ENCODE measurements at places on chromosomes 16 and 17.

DNA sequence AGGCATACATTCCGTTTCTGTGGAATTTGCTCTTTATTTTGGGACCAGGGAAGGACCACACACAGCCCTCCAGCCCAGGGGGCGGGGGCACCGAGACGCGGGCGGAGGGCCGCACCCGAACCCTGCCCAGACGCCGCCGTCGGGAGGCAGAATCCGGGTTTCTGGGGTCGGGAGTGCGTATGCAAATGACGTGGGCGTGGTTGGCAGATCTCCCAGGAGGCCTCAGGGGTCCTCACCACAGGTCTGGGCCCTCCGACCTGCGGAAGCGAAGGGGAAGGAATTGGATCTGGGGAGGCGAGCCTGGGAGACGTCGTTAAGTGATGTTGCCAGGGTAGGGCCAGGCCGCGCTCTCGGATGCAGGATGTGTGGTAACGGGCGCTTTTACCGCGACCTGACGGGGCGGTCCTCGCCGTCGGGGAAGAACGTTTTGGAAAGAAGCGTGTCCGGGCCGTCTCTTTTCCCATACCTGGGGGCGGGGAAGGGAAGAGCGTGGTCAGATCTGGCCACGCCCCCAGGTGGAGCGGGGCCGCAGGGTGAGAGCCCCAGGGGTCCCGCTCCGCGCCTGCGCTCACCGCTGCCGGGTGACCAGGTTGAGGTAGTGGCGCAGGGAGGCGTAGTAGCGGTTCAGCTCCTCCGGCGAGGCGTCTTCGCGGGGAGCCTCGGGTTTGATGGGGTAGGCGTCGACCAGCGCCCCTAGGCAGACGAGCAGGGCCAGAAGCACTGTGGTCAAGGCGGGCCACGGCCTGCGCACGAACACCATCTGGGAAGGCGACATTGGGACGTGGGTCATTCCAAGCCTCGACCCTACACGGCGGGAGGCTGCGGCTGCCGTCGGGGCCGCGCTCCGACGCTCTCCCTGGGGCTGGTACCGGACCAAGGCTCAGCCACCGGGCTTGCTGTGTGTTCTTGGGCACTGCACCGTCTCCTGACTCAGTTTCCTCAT is 745 bp downstream of the PYY start:
- DNase-seq: no peak

DNA sequence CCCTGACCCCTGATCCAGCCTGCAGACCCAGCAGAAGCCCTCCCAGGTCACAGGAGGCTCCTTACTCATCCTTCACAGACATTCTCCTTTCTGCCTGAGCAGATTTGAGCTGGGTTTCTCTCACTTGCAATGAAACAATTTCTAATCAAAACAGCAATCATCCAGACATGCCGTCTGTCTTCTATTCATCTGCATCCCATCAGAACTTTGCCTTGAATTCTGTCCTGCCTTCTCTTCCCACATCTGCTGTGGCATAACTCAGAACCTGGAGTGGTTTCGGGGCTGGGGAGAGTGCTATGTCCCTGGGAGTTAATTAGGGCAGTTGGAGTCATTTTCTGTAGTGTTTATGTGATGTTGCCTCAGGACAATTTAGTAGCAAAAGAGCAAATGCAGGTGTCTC is 278.6 kb downstream of the CBLN1 start:
- no peak for DNase-seq

- DNase-seq: no peak
These were observed 787.9 kb upstream of the EEF2KMT start for GRCh38 chr16:5885521-5885920.

DNA sequence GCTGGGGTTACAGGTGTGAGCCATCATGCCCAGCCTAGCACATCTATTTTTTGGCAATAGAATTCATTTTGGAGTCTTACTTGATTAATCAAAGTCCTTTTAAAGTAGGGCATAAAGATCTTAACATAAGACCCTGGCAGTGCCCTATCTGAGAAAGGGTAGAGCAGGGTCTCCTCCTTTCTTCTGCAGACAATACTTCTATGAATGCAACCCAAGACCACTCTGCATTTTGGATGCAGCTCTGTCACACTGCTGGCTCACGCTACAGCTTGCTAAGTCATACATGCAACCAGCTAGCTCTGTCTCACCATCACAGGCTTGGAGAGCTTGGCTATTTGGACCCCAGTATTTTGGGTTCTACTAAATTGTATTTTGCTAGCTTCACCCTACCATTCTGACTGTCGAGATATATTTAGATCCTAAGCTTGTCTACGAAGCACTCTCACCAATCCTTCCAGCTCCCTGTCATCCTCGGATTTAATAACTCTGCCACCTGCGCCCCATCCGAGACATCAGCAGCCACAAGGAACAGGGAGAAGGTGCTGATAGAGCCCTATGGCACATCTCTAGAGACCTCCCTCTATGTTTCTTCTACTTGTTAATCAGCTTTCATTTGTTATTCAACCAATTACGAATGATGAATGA is 45.1 kb downstream of the RBFOX3 start:
- DNase-seq: no peak

DNA sequence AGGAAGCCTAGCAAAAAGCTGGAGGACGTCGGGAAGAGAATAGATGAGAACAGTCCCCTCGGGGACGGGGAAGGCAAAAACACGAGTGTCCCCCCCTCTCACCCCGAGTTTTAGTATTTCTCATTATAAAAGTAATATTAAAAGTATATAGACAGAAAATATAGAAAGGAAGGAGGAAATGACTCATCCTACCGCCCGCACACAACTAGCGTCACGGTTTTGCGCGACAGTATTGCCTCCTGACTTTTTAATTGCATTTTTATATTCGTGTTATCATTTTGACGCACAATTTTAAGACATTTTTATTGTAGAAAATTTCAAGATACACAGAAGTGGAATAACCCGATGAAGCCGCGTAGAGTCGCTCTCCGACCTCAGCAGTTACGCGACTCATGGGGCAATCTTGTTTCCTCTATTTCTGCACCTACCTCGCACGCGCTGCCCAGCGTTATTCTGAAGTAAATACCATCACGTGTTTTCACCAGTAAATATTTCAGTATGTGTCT is 652 bp upstream of the SLC25A19 start:
- peak; percentile 72 for DNase-seq

GRCh38 chr17:58587713-58588117 is 73.3 kb upstream of the MTMR4 start:
- peak; percentile 53 for DNase-seq

- no peak for DNase-seq
These were observed 26.6 kb downstream of the GOSR2 start for GRCh38 chr17:46949291-46950174.

- DNase-seq: no peak
These were observed 210.4 kb downstream of the GSG1L start for GRCh38 chr16:27853101-27853500.

- no peak for DNase-seq
These were observed 6.2 kb downstream of the MPP2 start for GRCh38 chr17:43900858-43901754.

- no peak for DNase-seq
These were observed 256.1 kb downstream of the CPPED1 start for GRCh38 chr16:12547608-12547922.

GRCh38 chr17:77769215-77769614 is 189.3 kb upstream of the TNRC6C start:
- DNase-seq: no peak

- DNase-seq: no peak
These were observed 684 bp upstream of the NUDT16L1 start for GRCh38 chr16:4692460-4693295.

DNA sequence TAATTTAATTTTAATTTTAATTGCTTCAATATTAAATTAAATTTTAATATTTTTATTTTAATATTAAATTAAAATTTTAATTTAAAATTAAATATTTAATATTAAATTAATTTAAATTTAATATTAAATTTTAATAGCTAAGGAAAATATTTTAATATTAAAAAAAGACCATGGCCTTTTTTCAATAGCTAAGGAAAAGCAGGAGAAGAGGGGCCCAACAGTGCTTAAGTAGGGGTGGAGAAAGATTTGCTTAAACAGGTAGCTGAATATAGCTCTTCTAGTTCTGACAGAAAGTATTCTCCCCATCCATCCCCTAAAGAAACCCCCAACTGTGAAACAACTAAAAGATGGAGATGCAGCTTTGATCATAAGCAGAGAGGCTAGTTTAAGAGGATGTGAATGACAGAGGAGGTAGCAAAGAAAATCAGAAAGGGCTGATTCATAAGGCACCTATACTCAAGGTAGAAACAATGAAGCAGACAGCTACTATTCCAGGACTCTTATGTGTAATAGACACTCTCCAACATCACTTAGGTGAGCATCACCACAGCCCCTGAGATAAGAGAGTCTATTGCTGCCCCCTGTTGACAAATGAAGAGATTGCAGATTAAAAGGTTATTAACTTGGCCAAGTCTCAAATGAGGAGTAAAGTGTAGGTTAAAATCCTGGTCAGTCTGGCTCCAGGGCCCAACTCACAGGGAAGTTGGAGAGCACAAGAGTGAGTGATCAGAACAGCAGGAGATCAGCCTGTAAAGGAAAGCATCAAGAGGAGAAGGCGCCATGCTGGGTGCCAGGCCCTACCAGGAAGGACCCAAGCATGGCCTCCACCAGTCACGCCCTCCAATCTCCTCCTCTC is 7.8 kb upstream of the RNASEK start:
- no peak for DNase-seq

GRCh38 chr17:13538841-13539411 is 62.8 kb downstream of the HS3ST3A1 start:
- no peak for DNase-seq

- no peak for DNase-seq
These were observed 119.5 kb downstream of the SALL1 start for GRCh38 chr16:51031598-51031997.

- no peak for DNase-seq
These were observed 53.6 kb downstream of the LDHD start for GRCh38 chr16:75062976-75063346.

GRCh38 chr17:73770115-73770848 is 126.0 kb upstream of the SDK2 start:
- DNase-seq: no peak

GRCh38 chr16:3012828-3013420 is at the start of gene CLDN9:
CLDN9 (plus strand) TSS chr16:3012923; CDS start chr16:3013363, 440 bp downstream.
- no peak for DNase-seq

GRCh38 chr16:72848759-72849664 is 198.9 kb downstream of the ZFHX3 start:
- DNase-seq: no peak

DNA sequence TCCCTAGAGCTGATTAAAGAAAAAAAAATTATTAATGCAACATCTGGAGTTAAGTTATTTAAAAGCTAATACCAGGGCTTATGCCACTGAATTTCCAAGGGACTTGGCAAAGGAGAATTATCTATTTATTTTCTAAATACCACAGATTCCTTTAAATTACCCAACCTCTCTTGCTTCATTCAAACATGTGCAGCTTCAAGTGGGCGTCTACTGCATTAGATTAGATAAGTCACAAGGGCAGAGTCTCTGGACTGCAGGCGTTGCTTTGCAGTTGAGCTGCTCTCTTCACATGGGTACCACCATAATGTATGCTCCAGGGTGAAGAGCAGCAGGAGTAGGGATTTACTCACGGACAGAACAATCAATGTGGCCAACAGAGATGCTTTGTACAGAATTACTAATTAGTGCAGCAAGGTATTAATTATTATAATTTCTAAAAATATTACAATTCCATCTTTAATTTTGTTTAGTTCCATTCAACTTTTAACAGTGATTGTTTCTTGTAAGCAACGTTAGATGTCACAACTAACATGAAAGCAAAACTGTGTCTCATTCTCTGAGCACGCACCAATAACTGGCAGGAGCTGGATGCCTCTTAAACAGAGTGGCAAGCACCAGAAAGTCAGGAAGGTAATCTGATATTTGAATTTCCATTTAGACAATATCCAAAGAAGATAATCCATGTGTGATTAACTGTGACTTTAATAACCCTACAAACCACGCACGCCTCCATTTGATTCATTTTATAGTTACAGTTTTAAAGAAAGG is 214.2 kb downstream of the STX8 start:
- DNase-seq: no peak

DNA sequence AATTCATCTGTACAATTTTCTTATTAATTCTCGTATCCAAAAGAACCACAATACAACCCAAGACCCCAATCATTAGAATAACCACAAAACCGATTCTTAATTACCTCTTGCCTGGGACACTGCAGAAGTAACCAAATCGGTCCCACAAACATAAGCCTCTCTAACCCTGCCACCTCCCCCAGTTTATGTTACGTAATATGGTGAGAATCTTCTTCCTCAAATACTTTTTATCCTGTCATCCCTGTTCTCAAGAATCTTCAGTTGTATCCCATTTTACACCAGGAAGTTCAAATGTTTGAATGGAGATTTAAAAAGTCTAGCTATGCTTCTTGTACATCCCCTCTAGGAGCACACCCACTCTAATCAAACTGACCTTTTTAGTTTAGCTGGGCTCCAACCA is 269.3 kb upstream of the TBX2 start:
- no peak for DNase-seq

GRCh38 chr17:62093188-62094155 is 28.4 kb upstream of the MED13 start:
- no peak for DNase-seq

- no peak for DNase-seq
These were observed 3.3 kb downstream of the VAT1 start for GRCh38 chr17:43018932-43019331.

Data from stimulated activated CD4-positive, alpha-beta T cell treated with anti-CD3 and anti-CD28 coated beads, Interleukin-4, amount 100 ng/mL, for 1 hour (primary cell).